Activated T-cell treated with anti-CD3 and anti-CD28 coated beads, Interleukin-2, amount 50 U/mL, for 48 hours (primary cell): ENCODE measurements at places on chromosomes 13 and 19.

- peak; percentile 98 for DNase-seq
Measured at GRCh38 chr13:31162151-31163008, 676 bp upstream of the HSPH1 start.

GRCh38 chr19:3373971-3374368 is 7.6 kb downstream of the NFIC start:
- DNase-seq: no peak

DNA sequence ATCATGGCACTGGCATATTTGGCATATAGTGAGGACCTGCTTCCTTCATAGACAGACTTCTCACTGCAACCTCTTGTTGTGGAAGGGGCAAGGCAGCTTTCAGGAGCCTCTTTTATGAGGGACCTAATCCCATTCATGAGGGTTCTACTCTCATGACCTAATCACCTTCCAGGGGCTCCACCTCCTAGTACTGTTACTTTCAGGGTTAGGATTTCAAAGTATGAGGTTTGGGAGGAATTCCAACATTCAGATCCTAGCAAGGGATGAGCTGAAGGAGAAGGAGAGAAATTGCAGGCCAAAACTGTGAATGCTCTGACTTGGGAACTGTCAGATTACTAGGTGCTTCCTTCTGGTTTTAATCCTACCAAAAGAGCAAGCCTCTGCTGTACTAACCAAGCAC is 87.8 kb downstream of the LMO7 start:
- no peak for DNase-seq

DNA sequence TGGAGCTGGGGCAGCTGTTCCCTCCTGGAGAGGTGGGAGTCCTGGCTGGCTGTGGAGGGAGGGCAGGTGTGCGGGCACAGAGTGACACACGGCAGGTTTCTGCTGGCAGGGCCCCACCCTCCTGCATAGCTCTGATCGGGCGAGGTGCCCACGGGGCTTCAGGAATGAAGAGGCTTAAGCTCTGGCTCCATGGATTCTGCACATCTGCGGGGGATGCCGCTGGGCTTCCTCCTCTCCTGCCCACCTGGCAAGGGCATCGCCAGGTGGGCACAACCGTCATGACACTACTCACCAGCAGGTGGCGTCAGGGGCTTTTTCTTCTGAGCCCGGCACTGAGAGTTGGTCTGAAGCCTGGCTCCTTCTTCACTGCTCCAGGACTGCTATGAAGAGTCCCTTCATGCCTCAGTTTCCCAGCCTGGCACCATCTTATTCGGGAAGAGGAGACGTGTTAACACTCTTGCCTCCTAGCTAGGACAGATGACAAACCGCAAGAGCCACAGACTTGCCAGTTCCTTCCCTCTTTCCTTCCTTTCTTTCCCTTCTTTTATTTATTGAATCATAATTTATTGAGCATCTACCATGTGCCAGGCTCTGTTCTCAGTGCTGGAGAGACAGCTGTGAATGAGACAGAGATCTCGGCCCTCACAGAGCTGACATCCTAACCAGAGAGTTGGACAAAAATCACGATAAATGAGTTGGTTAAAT is 15.2 kb upstream of the PAK4 start:
- DNase-seq: peak; percentile 80

DNA sequence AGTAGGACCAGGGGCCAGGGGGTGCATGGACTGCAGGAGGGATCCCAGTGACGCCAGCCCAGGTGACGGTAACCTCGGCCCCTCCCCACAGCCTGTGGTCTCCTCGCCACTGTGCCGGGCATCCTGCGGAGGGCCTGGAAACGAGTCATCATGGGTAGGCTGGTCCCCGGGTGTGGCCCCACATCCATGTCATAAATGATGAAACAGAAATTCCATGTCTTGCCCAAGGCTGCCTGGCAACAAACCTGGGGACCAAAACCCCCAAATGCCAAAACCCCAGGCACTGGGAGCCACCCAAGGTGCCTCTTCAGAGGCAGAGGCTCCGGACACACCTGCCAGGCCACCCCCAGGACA is 20.9 kb downstream of the MAP2K2 start:
- DNase-seq: peak; percentile 44

DNA sequence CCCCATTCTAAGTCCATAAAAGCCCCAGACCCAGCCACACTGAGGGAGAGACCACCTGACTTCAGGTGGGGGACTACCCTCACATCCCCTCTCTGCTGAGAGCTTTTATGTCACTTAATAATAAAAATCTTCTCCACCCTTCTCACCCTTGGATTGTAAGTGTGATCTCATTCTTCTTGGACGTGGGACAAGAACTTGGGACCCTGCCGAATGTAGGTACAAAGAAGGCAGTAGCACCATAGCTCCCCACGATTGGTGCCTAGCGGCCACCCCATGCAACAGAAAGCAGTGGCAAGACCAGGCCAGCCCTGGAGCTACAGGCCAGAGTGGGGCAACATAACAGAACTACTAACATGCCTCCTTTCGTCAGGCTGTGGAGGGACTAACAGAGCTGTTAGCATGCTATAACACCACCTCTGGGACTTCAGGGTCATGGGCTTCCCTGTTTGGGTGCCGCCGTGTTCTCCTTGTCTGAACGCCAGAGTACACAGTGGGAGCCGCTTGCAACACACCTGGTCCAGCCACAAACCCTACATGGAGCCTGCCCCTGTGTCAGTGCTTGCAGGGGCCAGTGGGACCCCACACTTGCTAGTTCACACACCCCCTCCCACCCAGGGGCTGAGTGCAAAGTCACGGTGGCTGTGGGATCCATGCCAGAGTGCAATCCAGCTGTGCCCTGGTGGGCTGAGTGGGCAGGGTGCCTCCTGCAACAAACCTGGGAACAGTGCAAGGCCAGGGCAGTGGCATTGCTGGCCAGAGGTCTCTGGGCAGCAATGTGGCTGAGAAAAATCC is 5.2 kb upstream of the FBXO17 start:
- DNase-seq: no peak

DNA sequence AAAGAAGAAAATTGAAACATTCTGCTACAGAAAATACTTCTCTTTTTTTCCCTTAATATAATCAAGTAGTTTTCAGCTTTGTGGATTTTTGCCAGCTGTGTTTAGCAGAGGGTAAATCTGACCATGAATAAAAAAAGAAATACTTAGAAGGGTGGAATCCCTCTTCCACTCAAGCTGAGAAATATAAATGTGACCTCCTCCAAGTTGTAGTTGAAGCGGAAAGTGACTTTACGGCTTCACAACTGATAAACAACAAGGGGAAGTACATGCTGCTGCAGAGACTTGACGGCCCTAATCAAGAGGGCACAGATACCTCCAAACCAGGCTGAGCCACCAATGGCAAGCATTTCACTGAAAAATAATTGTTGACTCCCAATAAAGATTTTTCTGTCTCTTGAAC is 785.0 kb downstream of the SLITRK5 start:
- no peak for DNase-seq
